Spinal cord (tissue), 10 donors: ENCODE measurements at places on chromosomes 12 and 14.

GRCh38 chr12:100976735-100977134, 182.2 kb downstream of the ANO4 start:
- no peak for DNase-seq

- DNase-seq, result no peak
Observed at GRCh38 chr12:117036046-117036445, 63.2 kb downstream of the TESC start.

DNA sequence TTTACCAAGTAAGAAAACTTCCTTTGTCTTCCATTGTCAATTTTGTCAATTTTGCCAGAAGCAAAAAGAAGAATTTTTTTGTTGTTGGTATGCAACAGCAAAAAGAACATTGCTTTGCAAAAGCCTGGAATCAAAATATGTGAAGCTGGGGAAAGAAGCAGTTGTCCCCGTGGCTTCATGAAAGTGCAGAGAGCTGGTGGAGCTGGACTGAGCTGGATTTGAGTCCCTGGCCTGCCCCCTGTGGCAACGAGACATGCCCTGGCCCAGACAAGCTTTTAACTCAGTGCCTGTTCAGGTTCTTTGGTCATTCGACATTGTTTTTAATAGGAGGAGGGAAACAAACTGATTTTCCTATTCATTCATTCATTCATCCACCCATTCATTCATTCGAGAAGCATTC, 70.3 kb downstream of the SLC15A4 start:
- DNase-seq, result no peak

GRCh38 chr12:105085501-105085900, 1.2 kb upstream of the ALDH1L2 start:
- DNase-seq, result no peak
